NCI-H2081 treated with DMSO at 0.1 percent for 48 hours (cell line): ENCODE measurements at places on chromosomes 16 and 17.

- no peak for DNase-seq
Observed at GRCh38 chr17:45367216-45367615, 50.4 kb upstream of the MAP3K14 start.

GRCh38 chr16:80743772-80744171 lies 60.6 kb downstream of the CDYL2 start:
- no peak for DNase-seq

DNA sequence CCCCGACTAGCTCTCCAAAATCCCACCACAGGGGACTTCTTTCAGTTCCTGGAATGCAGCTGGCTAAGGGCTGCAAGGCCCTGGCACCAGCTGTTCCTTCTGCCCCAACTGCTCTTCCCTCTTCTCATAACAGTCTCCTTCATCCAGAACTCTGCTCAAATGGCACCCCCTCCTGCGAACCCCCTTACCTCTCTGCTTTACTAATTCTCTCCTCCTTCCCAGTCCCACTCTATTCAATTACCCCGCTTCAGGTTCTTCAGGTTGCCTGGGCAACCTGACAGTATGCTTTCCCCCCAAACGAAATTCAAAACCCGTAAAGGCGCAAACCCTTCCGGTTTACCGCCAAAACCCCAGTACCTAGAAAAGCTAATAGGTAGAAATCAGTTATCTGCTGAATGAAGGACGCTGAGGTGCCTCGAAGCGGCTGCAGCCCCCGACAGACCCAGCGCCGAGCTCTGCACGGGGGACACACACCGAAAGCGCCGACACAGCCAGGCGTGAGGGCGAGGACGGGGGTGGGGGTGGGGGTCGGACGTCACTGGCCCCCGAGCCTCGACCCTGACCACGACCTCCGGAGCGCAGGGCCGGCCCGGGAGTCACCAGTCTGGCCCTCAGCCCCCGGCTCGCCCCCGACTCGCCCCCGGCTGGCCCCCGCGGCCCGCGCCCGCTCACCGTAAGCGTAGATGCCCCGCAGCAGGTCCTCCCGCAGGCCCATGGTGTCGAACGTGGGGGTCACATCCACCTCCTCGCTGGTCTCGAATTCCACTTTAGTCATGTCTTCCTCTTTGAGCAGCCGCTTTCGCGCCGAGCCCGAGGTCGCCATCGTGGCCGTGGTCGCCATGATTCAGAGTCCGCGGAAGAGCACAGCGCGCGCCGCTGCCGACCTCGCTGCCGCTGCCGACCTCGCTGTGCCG lies 550 bp downstream of the EIF4A3 start:
- no peak for DNase-seq

GRCh38 chr16:86653285-86654006 lies 75.1 kb downstream of the FOXL1 start:
- no peak for DNase-seq

GRCh38 chr16:4801051-4801961 lies 1.1 kb downstream of the ROGDI start:
- DNase-seq = no peak

- no peak for DNase-seq
Observed at GRCh38 chr17:4161967-4162305, 18.9 kb downstream of the CYB5D2 start.

- DNase-seq = no peak
Observed at GRCh38 chr17:5381542-5381941, 37.9 kb downstream of the NUP88 start.

GRCh38 chr17:6571452-6571781 lies 15.1 kb upstream of the PITPNM3 start:
- no peak for DNase-seq

DNA sequence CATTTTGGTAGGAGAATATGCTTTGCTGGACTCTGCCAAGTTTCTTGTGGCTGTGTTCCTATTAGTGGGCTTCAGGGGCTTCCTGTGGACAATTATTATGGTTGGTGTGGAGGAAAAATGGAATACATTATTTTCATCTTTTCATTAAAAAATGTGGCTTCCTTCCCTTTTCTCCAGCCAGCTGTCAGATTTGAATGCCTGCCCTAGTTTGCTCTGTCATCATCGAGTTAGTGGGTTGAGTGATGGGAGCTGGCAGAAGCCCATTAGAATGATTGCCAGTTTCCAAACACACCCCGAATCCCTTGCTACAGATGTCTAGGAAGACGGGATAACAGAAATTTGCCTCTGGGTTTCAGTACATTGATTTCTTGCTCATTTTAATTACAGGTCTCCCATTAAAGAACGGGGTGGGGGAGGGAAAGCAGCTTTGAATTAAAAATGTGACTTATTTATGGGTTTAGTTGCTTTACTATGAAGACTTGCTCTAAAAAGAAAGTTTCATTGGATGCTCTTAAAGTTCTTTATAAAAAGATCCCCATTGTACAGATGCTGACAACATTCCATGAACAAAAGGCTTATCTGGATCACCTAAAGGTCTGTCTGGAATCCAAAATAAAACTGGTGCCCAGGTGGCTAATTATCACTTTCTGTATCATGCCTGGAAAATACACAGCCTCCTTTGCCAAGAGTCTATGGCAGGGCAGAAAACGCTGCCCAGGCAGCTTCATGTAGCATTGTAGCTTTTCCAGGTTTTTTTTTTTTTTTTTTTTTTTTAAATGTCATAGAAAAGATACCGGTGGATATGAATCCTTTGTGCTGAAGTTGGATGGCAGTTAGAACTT lies 103.6 kb downstream of the PRKCA start:
- DNase-seq = peak; percentile 90

- DNase-seq = no peak
Observed at GRCh38 chr17:48597778-48598631, 4.4 kb upstream of the HOXB5 start.

GRCh38 chr16:86992587-86992986 lies 324.6 kb downstream of the C16orf95 start:
- no peak for DNase-seq

DNA sequence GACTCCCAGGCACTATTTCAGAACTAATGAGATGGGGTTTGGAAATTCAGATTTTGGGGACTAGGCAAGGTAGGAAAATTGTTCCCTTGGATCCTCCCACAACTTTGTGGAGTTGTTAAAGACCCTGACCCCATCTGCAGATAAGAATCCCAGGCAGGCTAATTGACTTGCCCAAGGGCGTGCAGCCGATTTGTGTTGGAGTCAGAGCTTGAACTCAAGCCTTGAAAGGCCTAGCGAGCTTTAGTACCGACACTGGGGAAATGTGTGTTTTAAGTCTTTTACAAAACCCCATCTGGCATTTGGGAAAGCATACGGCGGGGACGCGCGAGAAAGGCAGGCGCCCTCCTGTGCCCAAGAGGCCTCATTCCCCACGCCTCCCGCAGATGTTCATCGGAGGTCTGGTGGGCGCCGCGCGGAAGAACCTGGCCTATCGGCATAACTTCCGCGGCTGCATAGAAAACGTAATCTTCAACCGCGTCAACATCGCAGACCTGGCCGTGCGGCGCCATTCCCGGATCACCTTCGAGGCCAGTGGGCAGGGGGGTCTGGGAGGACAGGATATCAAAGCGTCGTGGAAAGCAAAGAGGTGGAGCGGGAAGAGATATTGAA lies 4.3 kb downstream of the CNTNAP1 start:
- no peak for DNase-seq

GRCh38 chr16:85709766-85710585 lies 21.2 kb upstream of the GINS2 start:
- DNase-seq = no peak

GRCh38 chr17:29573871-29574731 lies 5.6 kb downstream of the TP53I13 start:
- no peak for DNase-seq

DNA sequence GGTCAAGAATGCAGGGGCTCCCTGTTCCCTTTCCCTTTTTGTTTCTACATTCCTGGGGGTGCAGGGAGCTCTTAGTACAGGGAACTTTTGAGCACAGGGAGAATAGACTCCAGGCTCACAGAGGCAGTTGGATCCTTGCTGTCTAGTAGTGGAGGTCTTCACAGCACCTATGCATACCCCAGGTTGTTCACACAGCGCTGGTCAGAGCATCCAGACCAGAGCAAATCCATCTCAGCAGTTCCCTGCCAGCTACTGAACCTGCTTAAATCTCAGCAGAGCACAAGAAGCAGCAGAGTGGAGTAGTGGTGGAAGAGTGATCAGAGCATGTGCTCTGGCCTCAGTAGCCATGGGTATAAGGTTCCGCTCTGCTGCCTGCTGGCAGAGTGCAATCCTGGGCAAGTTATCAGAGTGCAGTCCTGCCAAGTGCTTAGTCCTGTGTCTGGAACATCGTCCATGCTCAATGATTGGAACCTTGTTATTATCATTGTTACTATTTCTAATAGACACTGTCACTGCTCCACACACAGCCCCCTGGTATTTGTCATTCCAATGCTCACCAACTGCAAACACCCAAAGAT lies 220.4 kb downstream of the CBLN1 start:
- no peak for DNase-seq

DNA sequence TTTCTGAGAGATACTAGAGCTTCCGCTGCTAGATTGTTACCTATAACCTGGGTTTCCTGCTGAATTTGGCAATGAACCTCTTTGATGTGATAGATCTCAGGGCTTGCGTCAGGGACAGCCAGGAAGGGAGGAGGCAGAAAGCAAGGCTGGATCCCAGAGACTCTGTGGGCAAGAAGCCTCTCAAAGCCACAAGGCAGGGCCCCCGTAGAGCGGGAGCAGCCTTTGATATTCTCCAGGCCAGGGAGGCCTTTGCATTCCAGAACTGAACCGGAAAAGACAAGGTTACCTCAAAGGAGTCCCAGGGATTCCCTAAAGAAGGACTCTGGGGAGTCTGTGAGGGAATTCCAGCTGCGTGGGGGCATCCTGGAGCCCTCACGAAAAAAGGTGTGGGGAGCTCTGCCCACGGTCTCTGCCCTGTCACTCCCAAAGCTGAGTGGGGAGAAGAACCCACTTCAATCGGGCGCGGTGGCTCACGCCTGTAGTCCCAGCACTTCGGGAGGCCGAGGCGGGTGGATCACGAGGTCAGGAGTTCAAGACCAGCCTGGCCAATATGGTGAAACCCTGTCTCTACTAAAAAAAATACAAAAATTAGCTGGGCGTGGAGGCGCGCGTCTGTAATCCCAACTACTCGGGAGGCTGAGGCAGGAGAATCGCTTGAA lies 14.3 kb upstream of the SCIMP start:
- no peak for DNase-seq

DNA sequence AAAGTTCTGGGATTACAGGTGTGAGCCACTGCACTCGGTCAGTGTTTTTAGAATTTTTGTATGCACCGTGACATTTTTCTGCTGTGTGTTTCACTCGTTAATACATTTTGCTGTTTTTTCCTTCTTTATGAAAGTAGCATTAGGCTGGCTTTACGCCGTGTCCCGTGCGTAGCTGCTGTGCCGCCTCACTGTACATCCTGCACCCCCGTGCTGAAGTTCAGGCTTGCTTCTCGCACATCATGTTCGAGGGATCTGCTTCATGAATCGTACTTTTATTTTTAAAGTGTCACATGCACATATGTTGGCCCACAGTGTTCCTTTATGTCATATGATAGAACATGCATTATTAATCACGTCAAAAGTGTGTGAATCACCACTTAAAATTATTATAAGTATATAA lies 84.4 kb upstream of the ZNF750 start:
- no peak for DNase-seq

GRCh38 chr16:70395345-70395901 lies 43.5 kb downstream of the ST3GAL2 start:
- no peak for DNase-seq

DNA sequence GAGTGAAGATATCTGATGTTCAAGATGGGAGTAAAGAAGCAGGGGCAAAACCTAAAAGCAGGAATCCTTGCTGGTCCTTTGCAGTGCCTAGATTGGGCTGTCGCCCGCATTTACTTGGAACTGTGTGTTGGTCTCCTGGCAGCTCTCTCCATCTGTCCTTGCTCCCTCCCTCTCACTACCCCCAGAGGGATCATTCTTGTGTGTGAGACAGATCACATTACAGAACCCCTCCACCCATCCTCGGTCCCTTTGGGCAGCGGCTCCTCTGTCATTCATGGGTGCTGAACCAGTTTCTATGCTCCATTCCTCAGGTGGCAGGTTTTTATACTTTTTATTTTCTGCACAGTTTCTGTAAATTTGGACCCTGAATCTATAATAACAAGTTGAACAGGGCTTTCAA lies 99.4 kb upstream of the MYOCD start:
- no peak for DNase-seq

DNA sequence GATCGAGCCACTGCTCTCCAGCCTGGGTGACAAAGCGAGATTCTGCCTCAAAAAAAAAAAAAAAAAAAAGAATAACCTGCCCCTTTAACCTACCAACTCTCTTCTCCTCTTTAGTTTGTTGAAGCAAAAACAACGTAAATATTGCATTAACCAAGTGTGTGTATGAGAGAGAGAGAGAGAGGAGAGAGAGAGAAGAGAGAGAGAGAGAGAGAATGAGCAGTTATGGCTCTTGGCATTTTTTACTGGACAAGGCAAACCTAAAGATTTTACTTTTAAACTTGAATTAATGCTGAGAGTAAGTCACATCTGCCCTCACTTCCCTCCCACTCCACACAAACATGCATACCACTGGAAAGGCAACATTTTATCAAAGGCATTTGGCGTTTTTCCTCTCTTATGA lies 3.0 kb upstream of the SLFN5 start:
- no peak for DNase-seq

- DNase-seq = no peak
Observed at GRCh38 chr17:30555942-30556341, 78.7 kb downstream of the GOSR1 start.

DNA sequence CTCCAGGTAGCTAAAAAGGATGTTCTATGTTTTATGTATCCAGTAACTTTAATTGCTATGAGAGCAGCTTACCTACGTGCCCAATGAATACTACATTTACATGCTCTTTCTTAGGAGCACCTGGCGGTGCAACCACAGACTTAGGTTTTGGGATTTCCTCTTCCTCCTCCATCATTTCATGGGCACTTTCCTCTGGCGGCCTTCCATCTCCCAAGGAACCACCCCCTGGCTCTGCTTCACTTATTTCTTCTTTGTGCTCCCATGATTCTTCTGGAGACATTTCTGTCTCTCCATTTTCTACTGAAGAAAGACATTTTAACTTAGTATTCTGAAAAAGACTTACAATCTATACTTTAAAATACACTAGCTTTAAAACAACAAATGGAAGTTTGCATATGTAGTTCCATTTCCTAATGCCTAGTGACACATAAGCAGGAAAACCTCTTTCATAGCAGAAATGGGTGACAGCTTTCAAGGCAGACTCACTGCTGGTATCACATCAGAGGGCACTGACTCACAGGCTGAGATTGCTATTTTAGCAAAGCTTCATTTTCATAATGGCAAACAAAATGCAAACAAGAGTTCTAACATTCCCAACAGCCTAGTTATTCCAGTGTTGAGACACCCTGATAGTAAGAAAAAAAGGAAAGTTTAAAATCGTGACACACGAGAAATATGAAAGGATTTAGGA lies 19.1 kb downstream of the GSPT1 start:
- DNase-seq = no peak

DNA sequence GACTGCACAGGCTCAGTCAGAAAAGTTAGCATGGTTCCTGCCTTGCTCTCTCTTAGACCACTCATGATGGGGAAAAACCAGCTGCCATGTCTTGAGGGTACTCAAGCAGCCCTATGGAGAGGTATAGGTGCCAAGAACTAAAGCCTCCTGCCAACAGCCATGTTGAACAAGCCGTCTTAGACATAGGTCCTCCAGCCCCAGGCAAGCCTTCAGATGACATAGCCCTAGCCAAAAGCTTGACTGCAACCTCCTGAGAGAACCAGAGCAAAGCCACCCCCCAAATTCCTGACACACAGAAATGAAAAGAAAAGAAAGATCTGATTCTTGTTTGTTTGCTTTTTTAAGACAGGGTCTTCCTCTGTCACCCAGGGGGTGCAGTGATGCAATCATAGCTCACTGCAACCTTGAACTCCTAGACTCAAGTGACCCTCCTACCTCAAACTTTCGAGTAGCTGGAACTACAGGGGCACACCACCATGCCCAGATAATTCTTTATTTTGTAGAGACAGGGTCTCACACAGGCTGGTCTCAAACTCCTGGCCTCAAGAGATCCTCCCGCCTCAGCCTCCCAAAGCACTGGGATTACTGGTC lies 36.3 kb downstream of the CMTM3 start:
- DNase-seq = no peak
